ENCODE measurements at places on chromosomes 2 and 18.

- no peak overlapping the region for H3K27ac ChIP-seq
- no peak overlapping the region for H3K4me3 ChIP-seq
- peaks cover 9% of the 10 kb centered on the region for H3K4me1 ChIP-seq
- no peaks in the 10 kb centered on the region for H3K36me3 ChIP-seq
- no peaks in the 10 kb centered on the region for H3K27me3 ChIP-seq
- DNase-seq = no peak
Observed at GRCh38 chr2:231617059-231617926, 24.6 kb downstream of the TEX44 start.

GRCh38 chr2:113136828-113137775 is 9.7 kb downstream of the IL1RN start:
- H3K4me3 ChIP-seq = no peak overlapping the region
- peaks cover 7% of the 10 kb centered on the region for H3K4me1 ChIP-seq
- H3K36me3 ChIP-seq = no peaks in the 10 kb centered on the region
- H3K27me3 ChIP-seq = no peaks in the 10 kb centered on the region
- no peak overlapping the region for H3K27ac ChIP-seq

DNA sequence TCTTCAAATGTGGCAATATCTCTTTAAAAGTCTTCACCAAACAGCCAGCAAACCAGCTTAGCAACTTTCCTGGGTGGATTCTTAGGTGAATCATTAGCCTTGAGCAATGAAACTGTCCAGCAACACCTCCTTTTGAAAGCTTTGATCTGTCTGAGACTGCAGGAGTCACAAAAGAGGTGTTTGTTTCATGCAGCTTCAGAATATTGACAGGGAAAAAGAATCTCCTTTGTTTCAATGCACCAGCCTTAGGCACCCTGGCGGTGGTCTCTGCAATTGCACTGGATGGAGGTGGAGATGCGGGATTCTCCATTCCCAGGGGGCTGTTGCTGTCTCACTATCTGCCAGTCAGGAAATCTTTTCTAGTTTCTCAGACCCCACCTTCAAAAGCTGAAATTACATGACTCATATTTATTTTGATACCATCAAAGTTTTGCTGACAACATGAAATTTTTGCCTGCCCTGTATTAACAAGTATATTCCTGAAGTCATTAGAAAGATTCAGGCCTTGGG is 76.0 kb upstream of the DSG1 start:
- no peaks in the 10 kb centered on the region for H3K27me3 ChIP-seq
- DNase-seq = no peak
- H3K4me3 ChIP-seq = no peak overlapping the region
- no peaks in the 10 kb centered on the region for H3K36me3 ChIP-seq
- no peak overlapping the region for H3K27ac ChIP-seq

GRCh38 chr2:84646514-84646913 is 130.2 kb downstream of the DNAH6 start:
- H3K4me3 ChIP-seq = no peak overlapping the region
- no peaks in the 10 kb centered on the region for H3K36me3 ChIP-seq
- no peaks in the 10 kb centered on the region for H3K27me3 ChIP-seq
- peaks cover 21% of the 10 kb centered on the region for H3K4me1 ChIP-seq

DNA sequence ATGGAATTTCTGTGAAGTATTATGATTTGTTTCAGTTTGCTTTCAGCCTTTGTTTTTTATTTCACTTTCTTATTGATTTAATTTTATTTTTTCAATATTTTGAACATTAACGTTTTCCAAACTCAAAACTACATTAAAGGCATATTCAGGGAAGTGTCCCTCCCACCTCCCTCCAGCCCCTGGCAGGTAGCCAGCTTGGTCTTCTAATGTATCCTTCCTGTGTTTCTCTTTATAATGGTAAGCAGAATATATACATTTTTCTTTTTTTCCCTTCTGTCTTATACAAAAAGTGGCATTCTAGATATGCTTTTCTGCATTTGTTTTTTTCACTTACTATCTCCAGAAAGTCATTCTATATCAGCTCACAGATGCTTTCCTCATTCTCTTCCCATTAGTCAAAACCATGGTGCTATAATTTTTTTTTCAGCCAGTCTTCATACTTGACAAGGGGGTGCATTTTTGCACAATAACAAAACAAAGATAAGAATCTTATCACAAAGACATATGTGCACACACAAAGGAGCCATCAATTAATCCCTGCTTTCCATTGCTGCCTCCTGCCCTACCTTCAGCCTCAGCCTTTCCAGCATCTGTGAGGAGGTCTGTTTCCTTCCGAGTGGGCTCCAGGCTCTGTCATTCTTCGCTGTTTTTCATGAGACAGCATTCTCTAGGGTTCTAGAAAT is 33.7 kb upstream of the TMEM177 start:
- H3K4me1 ChIP-seq = peaks cover 2% of the 10 kb centered on the region
- no peak for DNase-seq
- H3K4me3 ChIP-seq = no peak overlapping the region
- no peak overlapping the region for H3K27ac ChIP-seq
- H3K27me3 ChIP-seq = peaks cover 7% of the 10 kb centered on the region
- H3K36me3 ChIP-seq = no peaks in the 10 kb centered on the region

GRCh38 chr2:178704876-178705275 is 102.3 kb downstream of the TTN start:
- H3K27ac ChIP-seq = no peak overlapping the region
- H3K27me3 ChIP-seq = no peaks in the 10 kb centered on the region
- no peak for DNase-seq
- no peaks in the 10 kb centered on the region for H3K4me1 ChIP-seq
- no peaks in the 10 kb centered on the region for H3K36me3 ChIP-seq

DNA sequence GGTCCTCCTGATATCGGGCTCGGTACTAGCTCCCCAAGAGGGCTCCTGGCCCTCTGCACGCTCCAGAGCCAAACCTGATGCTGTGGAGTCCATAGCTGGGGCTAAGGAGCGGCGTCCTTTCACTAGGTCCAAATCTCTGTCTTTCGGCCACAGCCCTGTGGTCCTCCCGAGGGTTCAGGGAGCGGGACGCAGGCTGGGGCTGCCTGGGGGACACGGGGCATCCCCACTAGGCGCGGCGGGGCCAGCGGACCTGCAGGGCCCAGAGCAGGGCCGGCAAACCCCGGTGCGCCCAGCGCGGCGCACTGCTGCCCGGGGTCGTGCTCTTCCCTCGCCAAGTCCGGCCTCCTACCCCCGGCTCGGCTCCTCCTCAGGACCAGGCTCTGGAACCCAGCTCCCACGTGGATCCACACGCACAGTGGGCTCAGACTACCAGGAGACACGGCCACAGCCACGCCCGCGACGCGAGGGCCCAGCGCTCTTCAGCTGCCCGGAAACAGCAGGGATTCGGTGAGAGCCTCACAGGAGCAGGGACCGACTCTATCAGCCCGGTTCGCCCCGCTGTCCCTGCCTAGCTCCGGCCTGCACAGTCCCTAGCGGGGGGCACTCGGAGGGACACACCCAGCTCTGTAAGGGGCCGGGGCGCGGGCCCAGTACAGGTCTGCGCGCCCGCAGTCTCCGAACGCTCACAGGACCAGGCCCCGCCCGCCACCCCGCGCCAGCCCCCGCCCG is 593 bp downstream of the ZNF514 start:
- peaks cover 17% of the 10 kb centered on the region for H3K36me3 ChIP-seq
- H3K4me3 ChIP-seq = peak overlapping the region; percentile 74
- peak overlapping the region; percentile 66 for H3K27ac ChIP-seq
- DNase-seq = peak; percentile 19

DNA sequence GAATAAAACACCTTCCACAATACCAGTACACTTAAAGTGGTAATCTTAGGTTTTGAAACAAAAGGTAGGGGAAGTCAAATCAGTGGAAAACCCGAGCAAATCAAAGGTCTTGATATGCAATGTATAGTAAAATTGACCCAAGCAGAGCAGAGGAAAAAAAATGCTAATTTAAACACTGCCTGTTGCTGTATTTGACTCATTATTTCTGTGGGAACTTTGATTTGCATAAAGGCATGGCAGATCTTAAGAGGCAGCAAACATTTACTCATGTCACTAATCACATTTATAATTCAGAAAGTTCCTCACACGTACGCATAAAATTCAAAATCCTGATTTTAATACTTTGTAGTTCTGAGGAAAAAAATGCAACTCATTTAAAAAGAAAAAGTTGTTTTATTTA is 64.4 kb downstream of the IKZF2 start:
- H3K27ac ChIP-seq = no peak overlapping the region
- DNase-seq = no peak

DNA sequence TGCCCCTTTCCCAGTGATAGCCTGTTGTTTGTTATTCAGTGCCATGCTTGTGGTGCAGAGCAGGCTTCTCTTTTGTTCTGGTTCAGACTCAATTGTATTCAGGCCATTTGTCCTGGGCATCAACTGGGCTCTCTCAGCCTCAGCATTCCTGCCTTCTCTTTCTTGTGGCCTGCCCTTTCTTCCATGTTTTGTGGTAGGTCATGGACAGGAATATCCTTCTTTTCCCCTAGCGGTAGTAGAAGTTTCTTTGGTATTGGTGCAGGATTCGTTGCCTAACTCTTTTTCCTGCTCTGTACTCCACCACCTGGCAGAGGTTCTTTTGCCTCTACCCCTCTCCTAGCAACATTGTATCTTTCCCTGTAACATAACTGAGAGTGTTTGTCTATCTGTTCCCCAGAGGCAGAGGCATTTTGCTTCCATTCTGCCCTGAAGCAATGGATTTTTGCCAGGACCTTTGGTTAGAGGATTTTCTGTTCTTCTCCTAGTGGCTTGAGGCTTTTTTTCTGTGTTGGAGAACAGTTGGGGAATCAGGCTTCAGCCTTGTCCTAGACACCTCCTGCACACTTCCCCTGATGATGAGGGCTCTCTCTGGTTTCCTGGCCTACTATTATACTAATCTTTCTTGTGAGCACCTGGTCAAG is 68.5 kb downstream of the NCOA1 start:
- H3K36me3 ChIP-seq = peaks cover 7% of the 10 kb centered on the region
- H3K4me3 ChIP-seq = no peak overlapping the region
- DNase-seq = no peak
- H3K27me3 ChIP-seq = no peaks in the 10 kb centered on the region
- H3K4me1 ChIP-seq = no peaks in the 10 kb centered on the region

GRCh38 chr2:210199186-210199765 is 26.0 kb downstream of the ACADL start:
- H3K4me1 ChIP-seq = no peaks in the 10 kb centered on the region
- H3K4me3 ChIP-seq = no peak overlapping the region
- DNase-seq = no peak
- no peaks in the 10 kb centered on the region for H3K36me3 ChIP-seq

- H3K27ac ChIP-seq = no peak overlapping the region
- H3K4me3 ChIP-seq = no peak overlapping the region
- no peak for DNase-seq
- no peaks in the 10 kb centered on the region for H3K27me3 ChIP-seq
- peaks cover 10% of the 10 kb centered on the region for H3K4me1 ChIP-seq
- H3K36me3 ChIP-seq = peaks cover 38% of the 10 kb centered on the region
Observed at GRCh38 chr2:127059559-127059958, 47.4 kb downstream of the BIN1 start.

GRCh38 chr2:107337209-107337898 is 451.4 kb upstream of the ST6GAL2 start:
- H3K4me1 ChIP-seq = no peaks in the 10 kb centered on the region
- no peak for DNase-seq
- no peak overlapping the region for H3K27ac ChIP-seq

GRCh38 chr2:29405266-29405665 is 290.1 kb downstream of the CLIP4 start:
- no peak for DNase-seq
- H3K4me3 ChIP-seq = no peak overlapping the region
- H3K36me3 ChIP-seq = no peaks in the 10 kb centered on the region
- no peaks in the 10 kb centered on the region for H3K4me1 ChIP-seq
- H3K27ac ChIP-seq = no peak overlapping the region

DNA sequence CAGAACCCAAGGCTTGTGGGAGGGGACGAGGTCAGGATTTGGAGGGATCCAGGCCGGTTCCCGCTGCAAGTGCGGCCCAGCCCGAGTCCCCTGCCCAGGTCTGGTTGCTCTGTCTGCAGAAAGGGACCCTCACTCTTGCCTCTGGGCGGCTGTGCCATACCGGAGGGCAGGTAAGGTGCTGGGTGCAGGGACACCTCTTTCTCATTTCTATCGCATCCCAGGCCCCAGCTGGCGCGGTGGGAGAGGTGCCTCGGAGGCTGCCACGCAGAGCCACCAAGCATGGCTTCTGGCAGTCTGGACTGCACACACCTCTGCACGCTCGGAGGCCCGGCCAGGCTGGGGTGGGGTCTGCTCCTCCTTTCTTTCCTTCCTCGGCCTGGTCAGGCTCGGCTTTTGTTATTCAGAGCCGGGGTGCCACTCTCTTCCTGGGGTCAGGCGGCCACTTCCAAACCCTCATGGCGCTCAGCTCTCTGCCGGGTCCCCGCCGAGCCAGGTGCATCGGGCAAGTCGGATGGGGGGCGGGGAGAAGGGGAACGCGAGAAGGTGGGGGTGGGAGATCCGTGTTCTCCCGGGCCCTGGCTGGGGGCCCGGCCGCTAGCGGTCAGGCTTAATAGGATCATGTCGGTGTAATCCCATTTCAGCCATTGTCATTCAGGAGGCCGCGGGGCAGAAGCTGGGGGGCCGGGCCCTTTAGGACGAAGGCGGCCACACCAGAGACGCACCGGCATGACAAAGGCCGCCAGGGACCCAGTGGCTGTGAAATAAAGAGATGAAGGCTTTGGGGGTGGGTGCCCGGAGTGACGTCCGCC is 9.0 kb downstream of the GBX2 start:
- DNase-seq = no peak
- no peaks in the 10 kb centered on the region for H3K36me3 ChIP-seq
- H3K4me1 ChIP-seq = no peaks in the 10 kb centered on the region
- no peaks in the 10 kb centered on the region for H3K27me3 ChIP-seq
- H3K27ac ChIP-seq = no peak overlapping the region
- H3K4me3 ChIP-seq = no peak overlapping the region

DNA sequence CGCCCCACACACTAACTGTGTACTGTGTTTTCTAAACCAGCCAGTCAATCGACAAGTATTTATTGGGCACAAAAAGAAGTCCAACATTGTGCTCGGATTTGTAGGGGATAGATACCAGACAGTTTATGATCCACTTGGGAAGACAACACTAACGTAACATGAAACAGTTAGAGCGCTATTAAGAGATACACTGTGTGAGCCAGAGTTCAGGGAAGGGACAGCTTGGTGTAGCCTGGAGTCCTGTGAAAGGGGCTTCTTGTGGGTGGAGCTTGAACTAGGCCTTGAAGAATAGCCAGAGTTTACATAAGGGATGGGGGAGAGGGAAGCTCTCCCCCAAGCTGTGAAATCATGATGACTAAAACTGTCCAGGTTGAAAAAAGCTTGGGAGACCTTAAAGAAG is 176.4 kb upstream of the TCF4 start:
- no peak for DNase-seq
- no peaks in the 10 kb centered on the region for H3K4me1 ChIP-seq
- H3K36me3 ChIP-seq = no peaks in the 10 kb centered on the region
- H3K27me3 ChIP-seq = no peaks in the 10 kb centered on the region
- H3K4me3 ChIP-seq = no peak overlapping the region

GRCh38 chr18:12580630-12581342 is 77.1 kb downstream of the SPIRE1 start:
- H3K27me3 ChIP-seq = no peaks in the 10 kb centered on the region
- H3K4me1 ChIP-seq = no peaks in the 10 kb centered on the region
- no peaks in the 10 kb centered on the region for H3K36me3 ChIP-seq
- H3K4me3 ChIP-seq = no peak overlapping the region
- no peak for DNase-seq
- no peak overlapping the region for H3K27ac ChIP-seq

All from T-cell (primary cell).